ENCODE measurements at places on chromosomes 1 and 21.

GRCh38 chr1:18583326-18583941 lies 47.2 kb upstream of the PAX7 start:
- DNase-seq = no peak

DNA sequence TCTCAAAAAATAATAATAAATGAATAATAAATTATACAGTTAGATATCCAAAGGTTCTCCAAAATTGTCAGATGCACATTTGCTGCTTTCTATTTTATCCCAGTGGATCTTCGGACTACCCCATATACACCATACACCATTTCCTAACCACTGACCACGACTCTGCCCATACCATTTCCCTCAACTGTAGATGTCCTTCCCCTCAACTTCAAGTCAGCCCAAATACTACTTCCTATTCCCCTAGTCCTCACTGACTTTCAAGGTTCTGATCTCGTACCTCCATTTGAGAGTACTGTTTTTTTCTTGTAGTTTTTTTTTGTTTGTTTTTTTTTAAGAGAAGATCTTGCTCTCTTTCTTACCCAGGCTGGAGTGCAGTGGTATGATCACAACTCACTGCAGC lies 19.6 kb downstream of the EIF4G3 start:
- no peak for DNase-seq

GRCh38 chr1:208177656-208178055 lies 66.5 kb downstream of the PLXNA2 start:
- no peak for DNase-seq

DNA sequence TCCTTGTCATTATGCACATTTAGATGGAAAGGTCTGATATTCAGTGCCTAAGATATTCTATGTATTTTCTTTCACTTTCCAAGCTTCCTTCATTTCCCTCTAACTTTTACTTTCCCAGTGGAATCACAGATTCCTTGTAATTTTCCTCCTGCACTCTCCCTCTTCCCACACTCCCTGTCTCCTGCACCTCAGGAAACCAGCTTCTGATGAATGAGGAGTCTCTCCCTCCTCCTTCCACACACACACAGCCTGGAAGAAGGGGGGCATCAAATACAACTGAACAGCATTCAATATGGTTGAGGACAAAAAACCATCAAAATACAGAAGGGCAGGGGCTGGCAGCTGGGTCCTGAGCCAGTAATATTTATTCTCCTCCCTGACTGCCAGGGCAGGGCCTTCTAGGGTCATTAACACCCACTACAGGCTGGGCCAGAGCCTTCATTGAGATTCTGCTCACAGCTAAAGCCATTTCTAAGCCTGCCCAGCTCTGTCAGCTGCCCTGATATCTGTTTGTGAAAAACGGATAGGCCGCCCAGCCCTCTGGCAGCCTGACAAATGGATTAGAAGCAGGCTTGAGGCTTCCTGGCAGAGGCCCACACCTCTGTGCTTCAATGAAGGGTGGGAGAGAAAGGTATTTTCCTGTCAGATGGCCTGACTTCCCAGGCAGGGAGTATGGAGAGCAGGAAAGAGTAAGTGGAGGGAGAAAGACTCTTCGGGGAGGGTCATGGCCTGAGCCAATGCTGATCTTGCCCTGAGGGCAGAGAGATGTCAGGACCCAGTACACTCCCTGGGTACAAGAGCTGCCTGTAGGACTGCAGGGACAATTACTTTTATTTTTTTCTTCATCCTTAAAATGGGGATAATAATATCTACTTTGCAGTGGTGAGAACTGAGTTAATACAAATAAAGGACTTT lies 138.9 kb upstream of the SPATA6 start:
- no peak for DNase-seq

DNA sequence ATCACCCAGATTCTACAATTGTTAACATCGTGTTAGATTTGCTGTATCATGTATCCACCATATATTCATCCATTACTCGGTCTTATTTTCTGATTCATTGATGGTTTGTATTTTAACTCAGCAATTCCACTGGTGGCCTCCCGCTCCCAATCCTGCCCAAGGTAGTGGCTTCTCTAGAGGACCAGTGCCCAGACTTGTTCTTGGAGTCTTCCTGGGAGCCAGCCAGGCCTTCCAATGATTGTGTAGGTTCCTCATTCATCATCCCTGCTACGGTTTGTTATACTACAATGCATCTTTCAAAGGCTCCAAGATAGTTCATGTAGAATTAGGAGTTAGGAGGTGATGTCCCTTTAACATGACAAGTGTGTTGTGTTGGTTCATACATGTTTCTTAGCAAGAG lies 451.1 kb downstream of the SETD4 start:
- DNase-seq = no peak

- no peak for DNase-seq
These were observed 13.7 kb downstream of the CD2 start for GRCh38 chr1:116767782-116768382.

- DNase-seq = no peak
These were observed 120.9 kb upstream of the IPO9 start for GRCh38 chr1:201708085-201708512.

DNA sequence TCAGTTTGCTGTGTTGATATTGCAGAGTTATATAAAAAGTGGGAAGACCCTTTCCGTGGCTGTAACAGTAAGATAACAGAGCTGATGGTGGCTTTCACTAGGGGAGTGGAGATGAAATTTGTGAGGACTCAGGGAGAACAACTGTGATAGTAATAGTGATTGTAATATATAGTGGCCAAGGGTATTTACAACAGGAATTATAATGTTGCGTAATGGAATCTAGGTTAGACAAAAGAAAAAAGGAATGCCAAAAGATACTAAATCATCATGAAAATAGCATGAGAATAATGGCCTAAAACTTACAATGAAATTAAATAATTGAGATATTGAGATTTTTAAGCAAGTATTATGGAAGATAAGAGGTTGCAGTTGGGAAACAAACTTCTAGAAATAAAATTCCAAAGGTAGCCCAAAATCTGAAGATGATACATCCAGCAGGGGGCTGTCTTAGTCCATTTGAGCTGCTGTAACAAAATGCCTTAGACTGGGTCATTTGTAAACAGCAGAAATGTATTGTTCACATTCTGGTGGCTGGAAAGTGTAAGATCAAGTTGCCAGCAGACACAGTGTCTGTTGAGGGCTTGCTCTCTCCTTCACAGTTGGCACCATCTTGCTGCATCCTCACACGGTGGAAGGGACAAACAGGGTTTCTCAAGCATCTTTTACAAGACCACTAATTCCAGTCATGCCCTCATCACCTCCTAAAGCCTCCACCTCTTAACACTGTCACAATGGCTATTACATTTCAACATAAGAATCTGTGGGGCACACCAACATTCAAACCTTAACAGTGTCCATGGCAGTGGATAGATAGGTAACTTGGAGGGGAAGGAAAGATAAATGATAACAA lies 711.2 kb downstream of the MRPL39 start:
- no peak for DNase-seq

DNA sequence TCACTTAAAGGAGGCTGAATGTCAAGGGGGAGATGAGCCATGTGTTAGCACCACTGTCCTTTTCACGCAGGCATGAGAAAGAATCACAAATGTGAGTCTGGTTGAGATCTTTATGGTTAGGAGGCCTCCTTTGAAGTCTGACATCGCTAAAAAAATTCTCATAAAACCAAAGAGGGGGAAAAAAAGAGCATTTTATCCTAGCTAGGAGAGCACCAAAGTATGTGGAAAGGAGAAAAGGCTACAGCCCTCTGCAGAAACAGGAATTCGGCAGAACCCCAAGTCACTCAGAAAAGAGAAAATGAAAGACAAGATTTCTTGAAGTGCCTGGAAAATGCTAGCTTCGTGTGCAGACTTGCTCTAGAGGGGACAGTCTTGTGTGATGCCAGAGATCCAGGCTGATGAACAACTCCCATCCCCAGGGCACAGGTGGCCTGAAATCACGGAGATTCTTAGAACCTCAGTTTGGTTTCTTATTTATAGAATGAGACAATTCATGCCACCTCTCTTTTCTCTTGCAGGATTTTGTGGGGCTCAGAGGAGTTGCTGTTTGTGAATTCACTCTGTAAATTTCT lies 61.5 kb downstream of the RUNX1 start:
- DNase-seq = no peak

- no peak for DNase-seq
These were observed 69.8 kb upstream of the RUNX3 start for GRCh38 chr1:24999906-25000305.

DNA sequence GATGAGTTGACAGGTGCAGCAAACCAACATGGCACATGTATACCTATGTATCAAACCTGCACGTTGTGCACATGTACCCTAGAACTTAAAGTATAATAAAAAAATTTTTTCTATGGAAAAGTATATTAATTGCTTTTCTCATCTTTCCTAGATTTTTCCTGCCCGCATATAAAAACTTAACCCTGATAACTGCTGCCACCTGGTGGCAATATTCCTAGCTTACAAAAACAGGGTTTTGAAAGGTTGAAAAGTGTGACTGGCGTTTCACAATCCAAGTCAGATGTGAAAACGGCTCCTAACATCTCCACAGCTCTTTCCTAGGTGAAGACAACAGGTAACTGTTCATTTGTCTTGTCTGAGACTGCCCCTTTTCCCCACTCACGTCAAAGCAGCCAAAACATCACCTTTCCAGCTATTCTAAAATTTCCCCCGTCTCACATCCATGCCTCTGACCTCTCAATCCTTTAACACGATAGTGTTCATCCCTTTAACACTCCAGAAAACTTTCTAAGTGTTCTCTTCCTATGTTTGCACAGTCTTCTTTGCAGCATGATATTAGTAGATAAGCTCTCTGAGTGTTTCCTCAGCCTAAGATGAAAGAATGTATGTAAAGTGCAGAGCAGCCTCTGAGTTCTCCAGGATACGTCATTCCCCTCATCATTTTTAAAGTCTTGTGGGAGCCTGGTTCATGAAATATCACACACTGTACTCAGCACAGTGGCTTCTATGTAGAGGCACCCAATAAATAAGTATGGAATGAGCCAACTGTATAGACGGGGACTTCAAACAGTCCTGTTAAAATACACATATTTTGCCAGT lies 27.5 kb downstream of the OVGP1 start:
- DNase-seq = peak; percentile 8

- no peak for DNase-seq
These were observed 808 bp upstream of the SERINC2 start for GRCh38 chr1:31412205-31412604.

GRCh38 chr1:103958699-103959098 lies 209.0 kb downstream of the AMY1C start:
- DNase-seq = no peak

GRCh38 chr1:157532569-157532968 lies 19.7 kb downstream of the FCRL5 start:
- no peak for DNase-seq

GRCh38 chr1:115640384-115640783 lies 1.4 kb upstream of the VANGL1 start:
- DNase-seq = no peak

DNA sequence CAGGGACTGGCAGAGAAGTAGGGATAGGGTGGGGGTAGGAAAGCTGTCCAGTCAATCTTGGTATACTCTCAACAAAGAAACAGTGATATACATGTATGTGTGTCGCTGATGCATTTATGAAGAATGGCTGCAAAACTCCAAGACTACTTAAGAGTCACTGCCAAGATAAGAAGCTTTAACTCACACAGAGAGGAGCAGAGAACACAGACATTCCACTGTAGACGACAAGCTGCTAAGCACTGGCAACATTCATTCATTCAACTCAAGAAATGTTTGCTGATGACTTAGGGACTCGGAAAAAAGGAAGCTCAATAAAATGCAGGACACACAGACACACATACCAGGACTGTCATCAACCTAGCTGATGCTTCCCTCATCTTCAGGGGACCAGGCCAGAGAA lies 5.5 kb downstream of the CTNNBIP1 start:
- no peak for DNase-seq

DNA sequence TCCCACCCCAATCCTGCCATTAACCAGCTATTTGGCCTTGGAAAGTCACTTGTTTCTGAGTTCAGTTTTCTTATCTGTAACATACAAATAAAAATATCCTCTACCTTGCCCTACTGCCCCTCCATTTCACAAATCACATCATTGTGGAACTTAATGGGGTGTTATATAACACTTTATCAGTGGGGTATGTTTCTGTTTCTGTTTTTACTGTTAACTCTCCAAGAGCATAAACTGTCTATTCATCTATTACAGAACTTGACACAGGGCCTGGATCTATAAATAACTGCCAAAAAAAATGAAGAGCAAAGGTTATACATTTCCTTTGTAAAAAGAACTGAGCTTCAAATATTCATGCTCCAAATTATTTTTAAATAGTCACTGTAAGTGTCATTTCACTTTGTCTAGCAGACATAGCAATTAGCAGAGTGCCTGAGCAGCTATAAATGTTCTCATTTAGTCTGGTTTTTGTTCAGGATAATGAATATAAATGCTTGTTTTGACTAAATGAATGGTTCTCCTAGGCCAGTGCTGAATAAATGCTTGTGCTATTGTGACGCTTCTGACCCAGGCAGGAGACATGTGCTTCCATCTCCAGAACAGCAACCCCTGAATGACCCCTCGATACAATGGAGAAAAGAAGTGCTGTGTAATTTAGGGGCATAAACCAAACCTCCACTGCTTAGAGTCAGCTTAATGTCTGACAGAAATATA lies 7.4 kb downstream of the PIGM start:
- DNase-seq = no peak

- no peak for DNase-seq
These were observed 8.9 kb upstream of the MUTYH start for GRCh38 chr1:45348966-45349677.

DNA sequence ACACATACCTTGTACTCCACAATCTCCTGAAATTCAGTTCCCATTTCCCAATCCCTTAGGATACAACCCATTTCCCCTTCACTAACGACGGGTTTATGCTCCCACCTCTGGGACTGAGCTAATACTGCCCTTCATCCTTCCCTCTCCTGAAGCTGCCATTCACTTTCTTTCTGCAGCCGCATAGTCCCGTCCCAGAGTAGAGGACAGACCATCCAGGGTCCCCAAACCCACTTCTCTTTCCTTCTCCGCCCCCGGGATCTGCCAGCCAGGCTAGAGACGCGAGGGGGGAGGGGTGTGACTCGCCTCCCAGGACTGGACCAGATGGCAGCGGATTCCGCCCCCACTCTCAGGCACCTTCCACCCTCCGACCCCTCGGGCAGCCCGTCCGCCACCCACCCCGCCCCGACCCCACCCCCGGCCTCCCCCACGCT lies 679 bp downstream of the ABL2 start:
- no peak for DNase-seq

DNA sequence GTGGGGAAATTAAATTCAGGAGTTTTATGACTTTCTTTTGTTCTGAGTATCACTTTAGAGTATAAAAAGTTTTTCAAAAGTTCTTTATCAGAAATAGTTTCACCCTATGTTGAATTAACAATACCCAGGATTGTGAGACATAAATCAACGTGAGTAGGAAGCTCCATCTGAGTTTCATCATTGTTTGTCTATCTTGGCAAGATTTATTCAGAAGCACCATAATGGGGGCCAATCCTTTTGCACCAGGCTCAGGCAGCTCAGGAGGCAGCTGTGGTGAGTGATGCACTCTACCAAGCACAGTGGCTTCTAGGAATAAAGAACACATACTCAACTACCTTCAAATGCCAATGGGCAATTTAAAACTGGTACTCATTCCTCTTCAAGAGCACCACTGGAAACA lies 12.0 kb downstream of the CREG1 start:
- DNase-seq = no peak
